Activated CD4-positive, alpha-beta T cell treated with anti-CD3 and anti-CD28 coated beads, Interleukin-2, amount 10 ng/mL, durations not matched to agents 7 days and 5 days (primary cell): ENCODE measurements at places on chromosomes 11 and 22. TPM values are rescaled to one million over a fixed set of nuclear protein-coding genes. Genes with fewer than 3 reads are reported as not detected.

The CD6 gene
- total RNA-seq = 368 TPM

GRCh38 chr22:35842954-35843353 is 125.3 kb downstream of the APOL5 start:
- no peak for DNase-seq

DNA sequence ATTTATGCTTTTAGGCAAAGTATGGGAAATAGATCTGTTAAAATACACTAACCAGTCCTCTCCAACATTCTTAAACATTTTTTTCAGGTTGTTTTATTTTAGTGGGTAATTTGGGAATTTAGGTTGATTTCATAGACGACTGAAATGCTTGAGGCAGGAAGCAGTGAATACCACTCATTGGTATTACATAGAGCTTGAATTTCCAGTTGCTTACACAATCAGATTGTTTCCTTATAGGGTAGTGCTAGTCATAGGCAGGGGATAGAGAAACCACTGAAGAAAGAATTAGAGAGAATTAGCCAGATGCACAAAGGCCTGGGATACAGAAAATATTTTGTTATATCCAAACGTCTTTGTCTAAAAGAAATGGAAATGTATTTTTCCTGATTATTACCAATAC is 23.9 kb upstream of the LYVE1 start:
- no peak for DNase-seq

The KCTD14 gene
- 0.19 TPM for total RNA-seq

The P2RY6 gene
- total RNA-seq = not detected

DNA sequence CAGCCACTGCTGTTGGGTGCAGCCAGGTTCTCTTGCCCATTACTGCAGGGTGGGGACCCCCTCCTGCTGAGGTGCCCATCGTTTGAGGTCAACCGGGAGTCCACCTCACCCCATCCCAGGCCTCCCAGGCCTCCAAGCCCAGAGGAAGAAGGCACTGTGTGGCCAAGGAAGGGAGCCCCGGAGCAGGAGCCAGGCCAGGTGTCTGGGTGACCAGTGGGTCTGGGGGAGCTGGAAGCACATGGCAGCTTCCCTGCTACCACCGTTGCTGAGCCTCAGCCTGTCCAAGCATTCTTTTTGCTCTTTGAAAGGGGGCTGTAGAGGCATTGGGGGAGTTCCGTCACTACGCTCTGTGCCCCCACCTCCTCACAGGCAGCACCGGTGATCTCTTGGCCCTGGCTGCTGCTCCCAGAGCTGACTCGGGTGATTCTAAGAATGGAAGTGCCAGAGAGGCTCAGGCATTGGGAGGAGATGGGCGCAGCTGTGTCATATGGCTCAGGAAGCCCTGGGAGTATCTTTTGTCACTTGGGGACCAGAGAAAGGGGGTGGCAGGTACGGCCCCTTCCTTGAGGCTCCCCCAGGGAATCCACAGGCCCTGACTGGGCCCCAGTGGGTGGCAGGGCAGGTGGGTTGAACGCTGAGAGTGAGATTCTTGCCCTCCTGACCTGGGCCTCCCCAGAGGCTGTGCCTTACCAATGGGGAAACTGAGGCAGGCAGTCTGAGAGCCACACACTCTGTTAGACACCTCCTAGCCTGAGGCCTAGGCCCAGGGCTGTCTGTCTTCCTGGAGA is 1.9 kb downstream of the SEPTIN5 start:
- DNase-seq = no peak

The PHF21B gene
- not detected for total RNA-seq

GRCh38 chr22:17105143-17106129 is 15.7 kb downstream of the TMEM121B start:
- no peak for DNase-seq

The KREMEN1 gene
- not detected for total RNA-seq

DNA sequence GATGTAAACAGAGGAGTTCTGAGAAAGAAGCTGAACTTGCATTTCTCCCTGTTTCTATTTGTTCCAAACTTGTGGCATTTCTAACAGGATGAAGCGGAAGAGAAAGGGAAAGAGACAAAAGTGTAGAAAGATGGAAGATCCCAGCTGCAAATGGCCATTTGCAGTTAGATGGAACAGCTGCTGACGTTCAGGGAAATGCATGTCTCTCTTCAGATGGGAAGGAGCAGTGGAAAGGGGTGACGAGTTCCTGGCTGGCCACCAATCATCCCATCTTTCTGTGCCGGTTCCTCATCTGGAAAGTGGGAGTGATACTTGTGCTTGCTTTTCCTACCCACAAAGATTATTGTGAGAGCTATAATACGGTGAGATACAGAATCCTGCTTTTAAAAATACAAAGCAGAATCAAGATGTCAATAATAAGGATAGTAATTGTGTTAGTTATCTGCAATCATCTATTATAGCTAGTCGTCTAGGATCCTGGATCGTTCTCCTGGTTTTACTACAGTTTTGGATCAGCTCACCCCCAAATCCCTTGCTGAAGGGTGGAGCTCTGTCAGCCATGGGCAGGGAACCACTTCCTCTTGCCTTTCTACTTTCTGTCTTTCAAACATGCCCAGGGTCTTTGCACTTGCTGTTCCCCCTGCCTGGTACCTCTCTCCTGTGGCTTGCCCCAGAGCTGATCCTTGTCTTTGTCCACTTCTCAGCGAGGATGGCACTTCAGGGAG is 1.2 kb upstream of the TIMP3 start:
- DNase-seq = no peak

- DNase-seq = no peak
These were observed 11.6 kb downstream of the UVRAG start for GRCh38 chr11:75826461-75827230.

- no peak for DNase-seq
These were observed 13.5 kb upstream of the GRAMD1B start for GRCh38 chr11:123416566-123416965.

The ST14 gene
- not detected for total RNA-seq

The TCN1 gene
- total RNA-seq = not detected

- no peak for DNase-seq
These were observed 237.3 kb upstream of the CADM1 start for GRCh38 chr11:115741376-115742107.

The NEFH gene
- total RNA-seq = 0.89 TPM

- no peak for DNase-seq
These were observed 33.3 kb downstream of the ANO1 start for GRCh38 chr11:70111269-70112016.

- DNase-seq = peak; percentile 57
These were observed at the start of gene SHISA8 for GRCh38 chr22:41915035-41915785. Gene SHISA8, minus strand, starts transcription at chr22:41915074. Its CDS starts 407 bp downstream, at chr22:41914667.

The MAPK8IP1 gene
- 0.64 TPM for total RNA-seq

The ROBO4 gene
- total RNA-seq = not detected

DNA sequence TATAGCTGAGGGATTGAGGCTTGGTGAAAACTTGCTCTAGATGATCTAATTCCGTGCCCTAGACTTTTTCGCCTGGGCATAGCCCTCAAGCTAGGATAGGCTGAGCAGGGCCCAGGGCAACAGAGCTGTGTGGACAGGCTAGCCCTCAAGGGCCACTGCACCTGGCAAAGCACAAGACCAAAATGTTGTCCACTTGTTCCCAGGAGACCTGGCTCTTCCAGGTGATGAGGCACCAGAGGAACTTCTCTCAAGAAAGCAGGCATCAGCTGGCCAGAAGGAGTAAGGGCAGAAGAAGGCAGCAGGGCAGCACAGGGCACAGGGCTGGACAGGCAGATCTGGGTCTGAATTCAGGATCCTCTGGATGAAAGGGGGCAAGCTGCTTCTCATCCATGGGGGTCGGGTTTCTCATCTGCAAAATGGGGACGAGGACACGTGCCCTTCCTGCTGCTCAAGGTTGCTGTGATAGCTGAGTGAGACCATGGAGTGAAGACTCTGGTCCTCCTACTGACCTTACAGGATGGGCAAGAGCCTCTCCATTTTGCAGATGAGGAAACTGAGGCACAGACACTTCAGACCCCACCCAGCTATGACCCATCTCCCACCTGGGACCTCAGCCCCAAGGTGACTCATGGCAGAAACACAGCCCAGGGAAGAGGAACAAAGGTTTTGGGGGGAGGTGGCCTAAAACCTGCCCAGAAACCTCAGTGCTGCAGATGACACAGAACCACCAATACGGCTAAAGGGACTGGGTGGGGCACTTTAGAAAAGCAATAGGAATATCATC is 42.2 kb upstream of the PRDM11 start:
- DNase-seq = no peak

DNA sequence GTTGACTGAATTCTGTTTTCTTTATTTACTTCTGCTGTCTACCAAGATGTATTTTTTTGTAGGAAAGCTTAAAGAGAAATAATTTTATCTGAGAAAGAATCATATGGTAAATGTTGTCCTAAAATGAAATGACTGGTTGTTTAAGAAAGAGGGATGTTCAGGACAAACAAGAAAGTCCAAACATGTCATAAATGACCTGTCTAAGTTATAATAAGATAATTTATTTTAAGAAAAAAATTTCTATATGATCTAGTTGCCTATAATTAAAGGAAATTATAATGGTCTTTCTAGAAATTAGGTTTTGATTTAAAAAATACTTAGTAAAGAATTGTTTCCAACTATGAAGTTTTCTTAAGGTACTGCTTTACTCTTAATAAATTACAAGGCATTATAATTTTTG is 10.5 kb downstream of the SCGB2A2 start:
- no peak for DNase-seq

DNA sequence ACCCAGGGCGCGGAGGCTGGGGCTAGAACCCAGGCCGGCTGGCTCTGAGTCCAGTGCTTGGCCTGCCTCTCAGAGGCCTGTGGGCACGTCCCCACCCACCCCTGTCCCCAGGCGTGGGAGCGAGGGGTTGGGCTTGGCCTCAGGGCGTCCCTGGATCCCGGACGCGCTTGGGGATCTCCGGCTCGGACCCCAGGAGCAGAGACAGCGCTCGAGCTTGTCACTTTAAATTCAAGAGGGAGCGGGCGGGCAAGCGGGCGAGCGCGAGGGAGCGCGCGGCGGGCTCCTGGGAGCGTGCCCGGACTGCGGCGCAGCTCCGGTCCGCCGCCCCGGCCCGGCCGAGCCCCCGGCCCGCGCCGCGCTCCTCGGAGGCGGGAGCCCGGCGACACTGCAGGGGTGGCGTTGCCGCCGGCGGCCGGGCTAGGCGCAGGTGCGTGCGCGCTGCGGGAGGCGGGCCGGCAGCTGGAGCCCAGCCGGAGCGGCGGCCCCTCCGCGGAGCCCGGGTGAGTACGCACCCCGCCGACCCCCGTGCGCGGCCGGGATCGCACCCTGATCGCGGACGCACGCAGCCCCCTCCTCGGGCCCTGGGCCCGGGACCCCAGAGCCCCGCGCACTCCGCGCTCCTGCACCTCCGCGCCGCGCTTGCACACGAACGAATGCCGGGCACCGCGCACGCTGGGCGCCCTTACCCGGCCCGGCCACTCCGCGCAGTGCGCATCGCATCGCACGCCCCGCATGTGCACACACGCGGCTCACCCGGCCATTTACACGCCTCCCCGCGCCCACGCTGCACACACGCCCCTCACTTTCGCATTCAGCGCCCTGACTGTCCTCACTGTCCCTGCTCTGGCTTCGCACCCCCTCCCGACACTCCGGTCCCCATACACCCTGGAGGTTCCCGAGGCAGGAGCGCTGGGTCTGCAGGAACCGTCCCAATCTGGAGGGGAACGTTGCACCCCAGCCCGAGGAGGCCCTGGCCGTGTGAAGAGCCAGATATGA is at the start of gene SYT12:
TSS of gene SYT12 (plus strand) at position 174 of the 996 bp plus-strand sequence. CDS start 7,011 bp downstream, outside the sequence.
- DNase-seq = no peak

- DNase-seq = no peak
These were observed 20.7 kb upstream of the EMID1 start for GRCh38 chr22:29184849-29185490.

- no peak for DNase-seq
These were observed 4.2 kb upstream of the PIM3 start for GRCh38 chr22:49956418-49956770.

- DNase-seq = no peak
These were observed 164.0 kb downstream of the TENM4 start for GRCh38 chr11:79276736-79277325.

The GGTLC2 gene
- total RNA-seq = not detected

DNA sequence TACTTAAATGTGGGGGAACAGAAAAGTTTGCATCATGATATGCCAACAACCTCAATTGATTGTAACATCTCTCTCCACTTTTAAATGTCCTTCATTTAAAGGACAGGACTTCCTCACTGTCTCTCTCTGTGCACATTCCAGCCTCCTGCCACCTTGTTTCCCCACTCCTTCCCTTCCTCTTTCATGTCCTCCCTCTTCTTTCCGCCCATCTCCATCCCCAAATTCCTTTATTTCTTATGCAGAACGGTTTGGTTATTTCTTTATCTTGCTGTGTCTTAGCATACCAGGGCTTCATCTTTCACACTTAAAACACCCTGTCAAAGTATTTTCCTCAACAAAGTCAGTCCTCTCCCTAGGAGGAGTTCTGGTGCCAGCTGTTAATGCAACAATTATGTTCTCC is 293.8 kb downstream of the NXPE2 start:
- DNase-seq = no peak

The TEX54 gene
- 0.48 TPM for total RNA-seq

DNA sequence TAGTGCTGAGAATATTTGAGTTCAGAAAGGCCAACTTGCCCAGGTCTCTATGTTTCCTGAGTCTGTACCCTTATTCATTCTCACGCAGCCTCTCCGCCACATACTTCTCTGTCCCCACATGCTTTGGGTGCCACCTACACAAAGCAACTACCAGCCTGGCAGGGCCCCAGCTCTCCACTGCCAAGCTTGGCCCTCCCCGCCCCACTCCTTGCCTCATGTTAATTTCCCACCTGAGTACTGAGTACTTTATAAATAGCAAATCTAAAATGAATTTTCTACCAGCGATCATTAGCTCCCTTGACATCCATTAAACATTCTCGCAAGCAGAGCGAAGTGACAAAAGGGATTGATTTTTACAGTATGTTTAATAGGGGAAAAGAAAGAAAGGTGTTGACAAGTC is 20.8 kb downstream of the NTM start:
- DNase-seq = no peak

- DNase-seq = no peak
These were observed 92.5 kb upstream of the PRR5 start for GRCh38 chr22:44609400-44609988.

DNA sequence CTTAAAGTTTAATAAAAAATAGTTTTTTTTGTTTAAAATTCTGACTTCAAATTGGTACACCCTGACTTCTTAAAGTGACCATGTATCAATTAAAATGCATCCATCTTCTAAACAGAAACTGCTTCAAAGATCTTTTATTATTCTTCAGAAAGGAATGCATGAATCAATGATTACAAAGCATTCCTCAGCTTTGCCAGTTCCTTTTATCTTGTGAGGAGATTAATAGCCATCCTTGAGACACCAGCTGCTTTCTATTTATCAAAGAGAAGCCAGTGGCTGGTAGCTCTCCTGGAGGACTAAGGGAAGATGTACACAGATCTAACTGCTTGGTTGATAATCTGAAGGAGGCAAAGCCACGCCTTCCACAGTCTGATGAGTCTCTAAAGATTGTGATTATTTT is 2222.5 kb downstream of the LRRC4C start:
- no peak for DNase-seq

DNA sequence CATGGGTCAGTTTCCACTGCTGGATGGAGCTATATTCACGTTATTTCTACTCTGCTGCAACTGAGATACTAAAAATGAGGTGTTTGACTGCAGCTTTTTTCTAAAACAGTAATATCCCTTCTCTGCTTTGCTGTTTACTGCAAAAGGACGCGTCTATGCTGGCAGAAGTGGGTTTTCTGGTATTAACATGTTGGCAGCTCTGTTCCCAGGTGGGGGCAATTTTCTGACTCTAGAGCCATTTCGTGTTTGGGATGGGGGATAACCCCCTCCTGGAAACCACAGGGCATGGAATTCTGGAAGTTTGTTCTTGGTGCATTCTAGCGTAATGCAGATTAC is 4.9 kb downstream of the GRK2 start:
- DNase-seq = no peak
